Spinal cord (tissue), 10 donors: ENCODE measurements at places on chromosomes 2 and 18. TPM values are rescaled to one million over a fixed set of nuclear protein-coding genes. Genes with fewer than 3 reads are reported as not detected.

The STK17B gene
- 10.7 TPM for polyA plus RNA-seq

The LAMA1 gene
- polyA plus RNA-seq: 55.2 TPM

The CHAC2 gene
- polyA plus RNA-seq: 7.1 TPM

The TTR gene
- polyA plus RNA-seq: 0.41 TPM

The CPO gene
- 0.53 TPM for polyA plus RNA-seq

The PNKD gene
- polyA plus RNA-seq: 96.0 TPM

The DSC2 gene
- 2.0 TPM for polyA plus RNA-seq

The CABLES1 gene
- polyA plus RNA-seq: 12.6 TPM

The FSHR gene
- not detected for polyA plus RNA-seq

The KIF5C gene
- polyA plus RNA-seq: 279 TPM

The PAIP2B gene
- polyA plus RNA-seq: 22.2 TPM

The COL4A3 gene
- 1.3 TPM for polyA plus RNA-seq

The CRYBA2 gene
- polyA plus RNA-seq: 0.63 TPM

The ADD2 gene
- 65.7 TPM for polyA plus RNA-seq

The CFAP53 gene
- 3.1 TPM for polyA plus RNA-seq

The HOXD9 gene
- polyA plus RNA-seq: 3.0 TPM

The ERICH2 gene
- 3.0 TPM for polyA plus RNA-seq

The MYO5B gene
- polyA plus RNA-seq: 3.1 TPM

The LRRC30 gene
- not detected for polyA plus RNA-seq

The RIT2 gene
- polyA plus RNA-seq: 26.4 TPM

The CCDC74A gene
- 25.1 TPM for polyA plus RNA-seq

The NYAP2 gene
- 5.8 TPM for polyA plus RNA-seq

The MYO3B gene
- 0.51 TPM for polyA plus RNA-seq

The TMEM200C gene
- polyA plus RNA-seq: 8.6 TPM

The MROH2A gene
- polyA plus RNA-seq: not detected

The ARHGEF4 gene
- 203 TPM for polyA plus RNA-seq

The SPC25 gene
- 10.3 TPM for polyA plus RNA-seq

The UGT1A7 gene
- polyA plus RNA-seq: not detected

The LOXHD1 gene
- polyA plus RNA-seq: 0.14 TPM

The GPR55 gene
- polyA plus RNA-seq: 0.08 TPM

The DHRS9 gene
- 3.3 TPM for polyA plus RNA-seq

The NT5C1B gene
- polyA plus RNA-seq: 0.27 TPM

The ELOA2 gene
- polyA plus RNA-seq: not detected

The LYG2 gene
- 0.33 TPM for polyA plus RNA-seq

The SP3 gene
- 45.9 TPM for polyA plus RNA-seq

The ILKAP gene
- polyA plus RNA-seq: 65.8 TPM

The GLI2 gene
- polyA plus RNA-seq: 9.5 TPM

The ASPRV1 gene
- polyA plus RNA-seq: 7.0 TPM

The TUBB8B gene
- not detected for polyA plus RNA-seq

The FHOD3 gene
- polyA plus RNA-seq: 53.4 TPM

The EPC2 gene
- polyA plus RNA-seq: 31.5 TPM

The SLC23A3 gene
- 0.17 TPM for polyA plus RNA-seq

The TRIP12 gene
- 106 TPM for polyA plus RNA-seq

The ALLC gene
- polyA plus RNA-seq: 0.92 TPM

The TCF7L1 gene
- 33.3 TPM for polyA plus RNA-seq

The HSBP1L1 gene
- 27.3 TPM for polyA plus RNA-seq
